Brain microvascular endothelial cell (primary cell): ENCODE measurements at places on chromosomes 4 and X.

- peak; percentile 56 for DNase-seq
Measured at GRCh38 chr4:148376151-148376550, 66.1 kb downstream of the NR3C2 start.

- DNase-seq, result no peak
Measured at GRCh38 chr4:148305751-148306150, 136.5 kb downstream of the NR3C2 start.

GRCh38 chr4:951594-952468 lies 19.6 kb downstream of the TMEM175 start:
- no peak for DNase-seq

DNA sequence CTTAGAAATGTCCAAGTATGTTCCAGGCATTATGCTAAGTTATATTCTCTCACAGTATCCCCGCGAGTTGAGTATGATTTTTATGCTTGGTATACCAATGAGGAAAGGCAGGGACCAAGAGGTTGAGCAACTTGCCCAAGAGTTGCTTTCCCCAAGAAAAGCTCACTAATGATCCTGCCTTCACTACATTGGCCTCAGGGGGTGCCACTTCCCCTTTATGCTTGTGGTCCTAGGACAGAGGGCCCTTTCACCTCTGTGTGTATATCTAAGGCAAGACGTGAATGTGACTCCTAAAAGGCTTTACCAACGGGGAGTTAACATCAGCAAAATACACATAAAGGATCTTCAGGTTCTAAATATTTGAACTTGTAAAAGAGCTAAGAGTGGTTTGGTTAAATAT lies 164.4 kb upstream of the CPEB2 start:
- DNase-seq, result no peak

- no peak for DNase-seq
Measured at GRCh38 chr4:2485956-2486355, 17.1 kb downstream of the RNF4 start.

DNA sequence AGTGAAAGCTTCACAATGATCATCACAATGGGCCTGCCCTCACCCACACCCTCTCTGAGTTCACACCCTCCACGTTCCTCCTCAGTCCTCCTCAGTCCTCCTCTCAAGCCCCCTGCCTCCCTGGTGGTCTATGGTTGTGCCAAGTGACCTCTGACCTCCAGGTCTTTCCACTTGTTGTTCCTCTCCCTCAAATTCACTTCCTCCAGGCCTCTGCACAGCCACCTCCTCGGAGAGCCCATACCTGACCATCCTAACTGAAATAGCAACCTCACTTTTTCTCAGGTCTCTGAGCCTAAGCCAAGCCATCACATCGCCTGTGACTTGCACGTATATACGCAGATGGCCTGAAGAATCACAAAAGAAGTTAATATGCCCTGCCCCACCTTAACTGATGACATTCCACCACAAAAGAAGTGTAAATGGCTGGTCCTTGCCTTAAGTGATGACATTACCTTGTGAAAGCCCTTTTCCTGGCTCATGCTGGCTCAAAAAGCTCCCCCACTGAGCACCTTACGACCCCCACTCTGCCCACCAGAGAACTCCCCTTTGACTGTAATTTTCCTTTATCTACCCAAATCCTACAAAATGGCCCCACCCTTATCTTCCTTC lies 293.4 kb upstream of the TENM3 start:
- DNase-seq, result no peak

DNA sequence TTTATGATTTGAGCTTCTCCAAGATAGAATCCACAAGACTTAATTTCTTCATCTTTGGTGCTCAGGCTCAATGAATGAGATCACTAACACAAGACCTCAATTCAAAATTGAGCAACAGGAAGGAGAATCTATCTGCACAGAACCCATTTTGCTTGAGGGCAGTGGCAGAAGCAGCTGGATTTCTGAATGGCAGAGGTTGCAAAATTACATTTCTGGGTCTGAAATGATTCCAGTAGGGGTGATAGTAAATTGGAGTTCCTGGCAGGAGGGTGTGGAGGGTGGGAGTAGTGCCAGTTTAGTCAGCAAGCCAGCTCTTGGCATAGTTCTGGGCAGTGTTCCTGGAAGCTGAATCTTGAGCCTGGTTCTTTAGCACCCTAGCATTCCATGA lies 281.1 kb downstream of the SLC7A11 start:
- DNase-seq, result no peak

- DNase-seq, result no peak
Measured at GRCh38 chr4:23909671-23910070, 19.8 kb upstream of the PPARGC1A start.

GRCh38 chr4:109072595-109072994 lies 229.9 kb downstream of the COL25A1 start:
- DNase-seq, result peak; percentile 66

DNA sequence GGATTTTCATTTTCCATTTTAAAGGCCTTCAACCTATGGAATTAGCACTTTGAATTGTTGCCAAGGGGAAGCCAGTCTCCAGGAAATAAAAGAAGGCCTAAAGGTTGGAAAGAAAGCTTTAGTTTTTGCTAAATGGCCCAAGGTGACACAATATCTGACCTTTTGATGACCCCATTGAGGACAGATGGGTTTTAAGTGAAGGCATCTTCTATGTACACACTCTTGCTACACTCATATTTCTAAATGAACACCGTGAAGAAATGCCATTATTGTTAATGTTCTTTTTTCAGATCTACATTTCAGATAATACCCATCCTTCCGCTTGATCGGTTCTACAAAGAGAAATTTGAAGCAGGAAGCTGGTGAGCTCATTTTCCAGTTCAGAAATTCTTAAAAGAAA lies 162.8 kb upstream of the POU3F4 start:
- no peak for DNase-seq

DNA sequence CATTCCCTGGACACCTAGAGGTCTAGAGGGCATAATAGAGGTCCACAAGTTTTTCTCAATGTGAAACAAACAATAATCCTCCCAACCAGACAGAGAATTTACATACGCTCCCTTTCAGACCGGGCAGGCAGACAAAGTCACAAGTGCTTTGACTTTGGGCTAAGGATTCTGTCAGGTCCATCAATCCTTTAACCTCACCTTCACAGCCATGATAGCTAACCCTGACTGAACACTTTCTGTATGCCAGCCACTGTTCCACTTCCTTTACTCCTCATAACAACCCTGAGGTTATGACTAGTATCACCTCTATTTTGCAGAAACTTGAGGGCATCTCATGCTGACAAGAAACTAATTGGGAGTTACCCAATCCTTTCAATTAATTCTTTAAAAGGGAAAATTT lies 118.8 kb upstream of the AFF2 start:
- DNase-seq, result no peak

- DNase-seq, result no peak
Measured at GRCh38 chrX:48278958-48279357, 23.8 kb downstream of the SSX1 start.

- DNase-seq, result no peak
Measured at GRCh38 chr4:41747230-41748055, 1.1 kb downstream of the PHOX2B start.

DNA sequence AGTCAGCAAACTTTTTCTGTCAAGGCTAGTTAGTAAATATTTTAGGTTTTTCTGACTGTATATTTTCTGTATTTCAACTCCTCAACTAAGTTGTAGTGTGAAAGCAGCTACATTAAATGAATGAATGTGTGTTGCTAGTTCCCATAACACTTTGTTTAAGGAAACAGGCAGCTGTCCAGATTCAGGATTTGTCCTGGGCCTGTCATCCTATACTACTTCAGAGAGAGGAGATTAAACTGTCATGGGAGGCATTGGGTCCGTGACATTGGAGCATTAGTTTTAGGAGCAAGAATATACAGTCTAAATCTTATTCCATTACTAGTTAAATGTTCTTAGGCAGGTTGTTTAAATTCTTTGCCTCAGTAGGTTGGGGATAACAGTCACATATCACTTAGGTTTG lies 516.0 kb downstream of the CCSER1 start:
- no peak for DNase-seq

DNA sequence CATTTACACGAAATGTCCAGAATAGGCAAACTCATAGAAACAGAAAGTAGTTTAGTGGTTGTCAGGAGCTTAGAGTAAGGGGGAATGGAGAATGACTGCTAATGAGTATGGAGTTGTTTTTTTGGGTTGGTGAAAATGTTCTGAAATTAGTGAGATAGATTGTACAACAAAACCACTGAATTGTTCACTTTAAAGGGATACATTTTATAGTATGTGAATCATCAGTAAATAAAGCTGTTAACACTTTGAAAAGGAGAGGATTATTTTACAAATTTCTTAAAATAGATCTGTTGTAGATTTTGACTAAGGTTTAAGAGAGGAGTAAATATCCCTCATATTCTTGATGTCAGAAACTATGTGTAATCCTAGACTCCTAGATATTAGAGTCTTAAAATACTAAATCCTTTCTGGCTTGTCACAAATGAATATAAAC lies 82.7 kb downstream of the RAPGEF2 start:
- DNase-seq, result no peak
